ENCODE measurements at places on chromosomes 5 and 9.

DNA sequence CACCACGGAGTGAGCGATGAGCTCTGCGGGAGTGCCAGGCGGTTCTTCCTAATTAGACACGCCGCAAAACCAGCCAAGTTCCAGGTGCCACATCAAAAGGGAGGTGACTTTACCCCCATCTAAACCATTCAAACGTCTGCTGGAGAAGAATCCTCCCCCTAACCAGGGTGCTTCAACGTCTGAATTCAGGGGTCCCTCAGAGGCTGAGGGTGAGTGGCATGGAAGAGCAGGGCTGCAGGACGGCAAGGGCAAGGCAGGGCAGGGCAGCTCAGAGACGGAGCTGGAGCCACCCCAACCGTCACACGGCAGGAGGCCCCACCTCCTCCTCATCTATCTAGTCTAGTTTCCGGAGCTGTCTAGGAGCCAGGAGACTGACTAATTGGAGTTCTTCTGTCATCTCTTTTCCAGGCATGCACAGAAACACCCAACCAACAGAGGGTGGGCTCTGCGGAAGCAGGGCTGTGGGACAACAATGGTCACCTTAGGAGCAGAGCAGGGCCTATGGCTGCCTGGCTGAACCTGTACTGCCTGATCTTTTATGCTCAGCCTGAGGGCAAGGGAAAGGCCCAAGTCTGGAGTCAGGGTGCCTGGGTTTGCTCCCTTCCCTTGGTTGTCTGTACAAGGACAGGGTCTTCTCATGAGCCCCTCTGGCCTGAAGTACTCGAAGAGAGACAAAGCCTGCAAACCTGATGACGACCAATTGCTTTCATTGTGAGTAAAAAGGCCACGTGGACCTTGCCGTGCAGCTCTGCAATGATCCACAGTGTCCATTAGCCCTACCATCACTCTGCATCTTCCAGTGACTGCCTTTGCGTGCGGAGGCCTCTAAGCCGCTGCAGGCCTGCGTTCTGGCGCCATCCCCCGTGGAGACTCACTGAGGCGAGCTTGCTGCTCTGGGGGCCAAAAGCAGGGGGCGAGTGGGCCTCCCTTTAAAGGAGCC, 81.0 kb upstream of the SLC25A51 start:
- DNase-seq, result no peak

GRCh38 chr5:95304711-95305110, 19.8 kb upstream of the MCTP1 start:
- no peak for DNase-seq

GRCh38 chr5:112554101-112554977, 135.3 kb upstream of the EPB41L4A start:
- DNase-seq, result no peak

DNA sequence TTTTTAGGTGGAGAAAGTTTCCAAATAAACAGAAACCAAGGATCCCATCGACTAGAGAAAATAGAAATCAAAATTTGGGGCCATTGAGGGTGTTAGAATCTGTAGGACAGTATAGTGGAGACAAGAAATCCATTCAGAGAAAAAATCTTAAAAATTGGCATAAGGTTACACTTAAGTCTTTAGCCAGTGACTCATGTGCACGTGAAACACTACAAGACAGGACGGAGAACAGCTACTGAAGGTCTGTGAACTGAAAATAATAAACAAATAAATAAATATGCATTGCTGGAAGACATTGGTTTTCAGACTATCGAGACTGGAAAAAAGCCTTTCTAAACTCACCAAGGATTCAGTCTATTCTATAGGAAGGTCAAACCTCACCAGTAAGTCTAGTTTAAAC, 1955.5 kb downstream of the MAT2B start:
- no peak for DNase-seq

DNA sequence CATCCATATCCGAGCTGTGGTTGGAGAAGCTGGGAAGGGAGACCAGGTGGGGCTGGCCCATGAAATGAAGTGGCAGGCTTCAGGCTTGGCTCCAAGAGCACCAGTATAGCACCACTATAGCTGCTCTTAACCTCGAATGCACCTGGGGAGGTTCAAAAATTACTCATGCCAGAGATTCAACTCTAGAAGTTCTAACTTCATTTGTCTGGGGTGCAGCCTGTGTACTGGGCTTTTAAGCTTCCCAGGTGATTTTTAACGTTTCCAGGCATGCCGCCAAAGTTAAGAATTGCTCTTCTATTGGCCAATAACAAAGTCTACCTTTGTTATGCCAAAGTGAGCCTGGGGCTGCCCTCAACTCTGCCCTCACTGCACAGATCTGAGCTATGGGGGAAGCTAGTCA, 458 bp downstream of the PRSS3 start:
- no peak for DNase-seq

- DNase-seq, result no peak
Measured at GRCh38 chr5:128877476-128877875, 87.8 kb upstream of the SLC27A6 start.

GRCh38 chr5:74460694-74461093, 179.8 kb downstream of the ENC1 start:
- DNase-seq, result no peak

DNA sequence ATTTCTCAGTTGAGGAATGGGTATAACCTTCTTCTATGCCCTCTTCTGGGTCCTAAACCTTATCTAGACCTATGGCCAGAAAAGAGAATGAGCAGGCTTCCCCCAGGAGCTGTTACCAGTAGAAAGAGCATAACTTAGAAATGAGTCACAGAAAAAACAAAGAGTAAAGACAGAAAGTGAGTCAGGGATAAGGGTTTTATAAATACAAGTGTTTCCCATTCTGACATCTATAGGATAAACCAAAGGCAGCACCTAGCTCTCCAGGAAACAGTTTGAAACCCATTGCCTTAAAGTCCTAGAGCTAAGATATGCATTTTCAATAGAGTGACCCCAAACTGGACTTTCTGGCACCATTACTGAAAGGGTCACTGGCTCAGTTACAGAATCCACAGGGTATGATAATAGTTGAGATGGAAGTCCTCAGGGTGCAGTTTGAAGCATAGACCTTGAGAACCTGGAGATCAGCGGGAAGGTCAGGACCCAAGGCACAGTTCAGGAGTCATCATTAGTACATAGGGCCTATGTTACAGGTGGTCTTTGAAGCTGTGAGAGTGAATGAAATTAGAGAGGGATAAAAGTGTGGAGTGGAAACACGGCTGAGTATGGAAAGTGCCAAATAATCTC, 42.7 kb upstream of the LIFR start:
- no peak for DNase-seq

DNA sequence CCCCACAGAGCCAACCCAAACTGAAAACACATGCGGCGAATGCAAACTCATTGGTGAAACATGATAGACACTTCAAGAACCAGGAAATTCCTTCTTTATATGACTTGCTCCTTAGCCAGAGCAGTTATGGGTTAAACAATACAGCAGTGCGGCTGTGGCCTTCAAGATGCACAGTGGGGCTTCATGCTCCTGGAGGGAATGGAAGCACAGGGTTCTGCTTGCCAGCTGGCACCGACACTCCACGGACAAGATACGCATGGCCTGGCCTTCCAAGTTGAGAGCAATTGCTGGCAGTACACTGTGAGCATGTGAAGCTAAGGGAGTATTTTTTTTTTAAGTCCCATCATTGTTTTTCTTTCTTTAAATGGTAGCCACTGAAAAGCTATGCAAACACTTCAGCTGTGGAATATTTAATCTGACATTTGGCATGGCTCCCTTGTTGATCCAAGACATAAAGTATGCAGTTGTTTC, 451.6 kb upstream of the CD180 start:
- no peak for DNase-seq

GRCh38 chr5:52010454-52010853, 627.2 kb downstream of the ISL1 start:
- DNase-seq, result no peak

DNA sequence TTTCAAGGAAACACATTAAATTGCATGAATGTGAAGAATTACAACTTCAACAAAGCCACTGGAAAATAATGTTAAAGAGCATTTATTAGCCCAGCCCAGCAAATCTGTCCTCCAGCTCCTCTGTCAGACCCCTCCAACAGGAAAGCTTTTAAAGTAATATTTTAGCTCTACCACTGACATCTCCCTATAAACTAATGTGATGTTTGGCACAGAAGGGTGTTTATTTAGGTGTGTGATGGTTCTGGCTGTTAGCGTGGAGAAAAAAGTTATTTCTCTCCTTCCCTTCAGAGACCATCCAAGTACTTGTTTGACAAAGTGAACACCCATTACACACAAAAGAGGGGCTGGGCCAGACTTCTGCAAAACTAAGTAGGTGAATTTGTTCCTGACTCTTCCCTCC, 111.9 kb upstream of the TARS1 start:
- DNase-seq, result no peak

- DNase-seq, result no peak
Measured at GRCh38 chr9:81375187-81376100, 313.9 kb downstream of the TLE1 start.

DNA sequence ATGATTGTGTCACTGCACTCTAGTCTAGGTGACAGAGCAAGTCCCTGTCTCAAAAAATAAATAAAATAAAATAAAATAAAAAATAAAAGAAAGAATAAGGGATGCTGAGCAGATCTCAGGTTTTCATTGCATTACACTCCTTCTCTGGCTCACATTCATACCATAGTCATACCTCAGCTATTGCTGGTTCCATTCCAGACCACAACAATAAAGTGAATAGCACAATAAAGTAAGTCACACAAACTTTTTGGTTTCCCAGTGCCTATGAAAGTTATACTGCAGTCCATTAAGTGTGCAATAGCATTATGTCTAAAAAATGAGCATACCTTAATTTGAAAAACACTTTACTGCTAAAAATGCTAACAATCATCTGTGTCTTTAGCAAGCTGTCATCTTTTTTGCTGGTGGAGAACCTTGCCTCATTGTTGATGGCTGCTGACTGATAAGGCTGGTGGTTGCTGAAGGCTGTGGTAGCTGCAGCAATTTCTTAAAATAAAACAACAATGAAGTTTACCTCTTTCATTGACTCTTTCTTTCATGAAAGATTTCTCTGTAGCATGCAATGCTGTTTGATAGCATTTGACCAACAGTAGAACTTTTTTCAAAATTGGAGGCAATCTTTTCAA, 415.7 kb downstream of the ZNF608 start:
- DNase-seq, result no peak

DNA sequence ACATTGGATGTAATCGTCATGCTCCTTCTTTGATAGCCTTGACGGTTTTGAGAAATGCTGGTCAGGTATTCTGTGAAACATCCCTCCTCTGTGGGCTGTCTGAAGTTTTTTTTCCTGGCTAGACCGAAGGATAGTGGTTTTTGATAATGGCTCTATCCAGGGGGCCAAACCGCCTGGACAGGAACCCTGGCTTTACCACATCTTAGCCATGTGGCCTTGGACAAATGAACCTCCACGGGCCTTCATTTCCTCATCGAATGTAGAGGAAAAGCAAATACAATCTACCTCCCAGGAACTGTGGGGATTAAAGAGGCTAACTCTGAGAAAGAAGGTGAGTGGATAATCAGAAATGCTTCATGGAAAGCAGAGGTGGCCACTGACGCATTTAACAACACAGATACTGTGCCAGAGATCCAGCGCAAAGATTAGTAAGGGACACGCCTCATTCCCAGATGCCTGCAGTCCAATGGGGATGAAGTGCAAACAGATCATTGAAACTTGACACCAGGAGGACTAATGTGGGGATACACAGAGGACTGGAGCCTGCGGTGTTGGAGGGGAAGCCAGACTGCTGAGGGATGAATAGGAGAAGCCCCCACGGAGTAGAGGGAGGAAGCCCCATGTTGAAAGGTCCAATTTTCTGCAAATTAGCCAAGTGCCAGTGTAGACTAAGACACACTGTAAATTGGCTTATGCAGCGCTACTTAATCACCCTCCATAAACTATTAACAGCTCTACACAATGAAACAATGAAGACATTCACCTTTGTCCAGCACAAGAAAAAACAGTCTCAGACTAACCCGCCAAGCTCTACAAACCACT, 41.6 kb downstream of the MYO10 start:
- no peak for DNase-seq

DNA sequence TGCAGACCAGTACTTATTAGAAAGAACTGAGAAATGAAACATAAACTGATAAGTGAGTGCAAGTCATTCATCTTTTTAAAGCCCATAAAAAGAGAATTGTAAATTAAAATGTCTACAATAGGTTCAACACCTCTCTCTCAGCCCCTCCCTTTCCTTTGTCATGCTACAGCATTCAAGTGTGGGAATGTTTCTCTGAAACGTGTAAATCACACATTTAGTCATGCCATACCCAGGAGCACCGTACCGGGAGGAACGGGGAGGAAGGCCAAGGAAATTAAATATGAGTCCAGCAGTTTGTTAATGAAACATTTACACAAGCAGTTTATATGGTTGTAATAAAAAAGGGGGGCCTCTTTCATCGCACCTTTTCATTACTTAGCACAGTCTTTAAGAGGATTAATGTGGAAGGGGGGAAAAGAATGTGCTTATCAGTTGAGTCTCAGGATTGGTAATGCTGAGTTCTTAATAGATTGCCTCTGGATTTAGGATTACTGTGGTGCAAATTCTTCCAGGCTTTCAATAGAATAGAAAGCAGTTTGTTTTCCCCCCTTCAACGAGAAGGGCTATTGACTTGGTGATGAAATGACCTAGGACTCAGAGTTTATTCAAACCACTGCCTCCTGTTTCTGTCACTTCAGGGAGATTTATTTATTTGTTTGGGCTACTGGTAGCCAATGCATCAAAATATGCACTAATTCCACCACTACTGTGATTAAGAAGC, 176.0 kb upstream of the ZNF608 start:
- no peak for DNase-seq

- DNase-seq, result no peak
Measured at GRCh38 chr5:179194941-179195381, 134.8 kb downstream of the ZNF354C start.

- DNase-seq, result no peak
Measured at GRCh38 chr5:31614151-31615020, 24.5 kb upstream of the PDZD2 start.

DNA sequence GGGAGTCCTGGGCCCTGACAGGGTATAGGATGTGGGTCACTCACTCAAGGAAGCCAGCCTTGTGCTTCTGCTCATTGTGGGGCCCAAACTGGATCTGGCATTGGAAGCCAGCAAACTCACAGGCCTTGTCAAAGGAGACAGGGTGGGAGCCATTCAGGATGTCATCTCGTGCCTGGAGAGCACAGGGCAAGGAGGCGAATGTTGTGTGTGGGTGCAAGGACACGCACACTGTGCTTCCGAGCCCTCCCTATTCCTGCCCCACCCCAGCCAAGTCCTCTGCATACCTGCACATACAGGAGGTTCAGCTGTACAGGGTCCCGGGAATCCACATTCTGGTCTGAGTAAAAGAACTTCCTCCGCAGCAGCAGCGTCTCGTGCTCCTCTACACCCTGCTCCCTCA, 8.1 kb downstream of the TLN1 start:
- no peak for DNase-seq

- no peak for DNase-seq
Measured at GRCh38 chr9:18405240-18405639, 68.7 kb upstream of the ADAMTSL1 start.

GRCh38 chr9:106816524-106816923, 46.4 kb upstream of the ZNF462 start:
- no peak for DNase-seq

All from stimulated activated CD4-positive, alpha-beta T cell treated with anti-CD3 and anti-CD28 coated beads, Interleukin-12 subunit alpha, Interleukin-12 subunit beta, amount 100 ng/mL, for 48 hours (primary cell).